ENCODE measurements at places on chromosomes 7 and 10.

DNA sequence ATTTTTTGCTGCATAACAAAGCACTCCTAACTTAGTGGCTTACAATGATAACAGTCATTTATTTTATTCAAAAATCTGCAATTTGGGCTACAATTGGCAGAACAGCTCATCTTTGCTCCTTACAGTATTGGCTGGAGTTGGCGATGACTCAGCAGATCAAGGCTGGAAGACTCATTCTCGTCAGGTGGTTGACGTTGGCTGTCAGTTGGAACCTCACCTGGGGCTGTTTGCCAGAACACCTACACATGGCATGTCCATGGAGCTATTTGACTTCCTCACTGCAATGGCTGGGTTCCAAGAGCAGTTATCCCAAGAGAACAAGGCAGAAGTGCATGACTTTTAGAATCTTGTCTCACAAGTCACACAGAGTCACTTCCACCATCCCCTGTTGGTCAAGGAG is 75.1 kb downstream of the NOD1 start:
- DNase-seq, result no peak

DNA sequence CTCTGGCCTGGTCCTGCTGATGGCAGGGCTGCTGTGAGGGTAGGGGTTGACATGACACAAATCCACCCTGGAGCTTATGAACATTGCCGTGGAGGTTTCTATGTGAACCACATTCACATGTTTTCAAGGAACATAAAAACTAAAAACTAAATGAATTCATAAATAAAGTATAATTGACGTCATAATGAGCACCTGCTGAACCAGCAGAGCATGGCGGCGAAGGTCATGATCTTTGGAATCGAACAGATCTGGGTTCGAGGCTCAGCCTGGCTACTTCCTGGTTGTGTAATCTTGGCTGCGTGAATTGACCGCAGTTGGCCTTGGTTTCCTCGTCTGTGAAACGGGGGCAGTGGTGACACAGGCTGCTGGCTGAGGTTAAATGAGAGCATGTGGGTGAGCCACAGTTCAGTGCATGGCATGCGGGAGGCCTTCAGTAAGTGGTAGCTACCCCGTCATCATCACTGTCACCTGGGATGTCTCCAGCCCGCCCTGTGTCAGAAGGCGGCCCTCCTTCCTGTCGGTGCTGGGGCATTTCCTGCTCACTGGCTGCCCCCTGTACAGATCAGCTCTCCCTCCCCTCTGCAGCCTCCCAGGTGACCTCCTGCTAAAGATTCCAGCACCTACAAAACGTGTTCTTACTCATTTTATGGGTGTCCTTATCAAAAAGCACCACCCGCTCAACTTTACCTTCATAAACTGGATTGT is 190.3 kb upstream of the SHH start:
- DNase-seq, result no peak

- DNase-seq, result no peak
Observed at GRCh38 chr7:28239823-28240204, 59.2 kb upstream of the JAZF1 start.

DNA sequence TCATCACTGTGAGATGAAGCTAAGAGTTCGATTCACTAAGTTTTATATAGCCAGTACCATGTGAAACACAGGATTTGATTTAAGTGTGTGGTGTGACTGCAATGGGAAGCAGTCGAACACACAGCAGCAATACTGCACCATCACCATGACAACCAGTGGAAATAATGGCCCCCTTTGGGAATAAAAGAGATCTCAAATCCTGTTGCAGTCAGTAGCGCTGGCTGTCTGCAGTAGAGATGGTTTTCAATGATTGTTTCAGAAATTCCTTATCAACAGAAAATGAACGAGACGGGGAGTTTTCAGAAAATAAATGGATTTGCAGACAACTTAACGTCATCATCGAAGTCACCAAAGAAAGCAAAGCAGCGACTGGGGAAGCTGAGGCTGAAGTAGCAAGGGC is 91.0 kb downstream of the PTPRE start:
- no peak for DNase-seq

DNA sequence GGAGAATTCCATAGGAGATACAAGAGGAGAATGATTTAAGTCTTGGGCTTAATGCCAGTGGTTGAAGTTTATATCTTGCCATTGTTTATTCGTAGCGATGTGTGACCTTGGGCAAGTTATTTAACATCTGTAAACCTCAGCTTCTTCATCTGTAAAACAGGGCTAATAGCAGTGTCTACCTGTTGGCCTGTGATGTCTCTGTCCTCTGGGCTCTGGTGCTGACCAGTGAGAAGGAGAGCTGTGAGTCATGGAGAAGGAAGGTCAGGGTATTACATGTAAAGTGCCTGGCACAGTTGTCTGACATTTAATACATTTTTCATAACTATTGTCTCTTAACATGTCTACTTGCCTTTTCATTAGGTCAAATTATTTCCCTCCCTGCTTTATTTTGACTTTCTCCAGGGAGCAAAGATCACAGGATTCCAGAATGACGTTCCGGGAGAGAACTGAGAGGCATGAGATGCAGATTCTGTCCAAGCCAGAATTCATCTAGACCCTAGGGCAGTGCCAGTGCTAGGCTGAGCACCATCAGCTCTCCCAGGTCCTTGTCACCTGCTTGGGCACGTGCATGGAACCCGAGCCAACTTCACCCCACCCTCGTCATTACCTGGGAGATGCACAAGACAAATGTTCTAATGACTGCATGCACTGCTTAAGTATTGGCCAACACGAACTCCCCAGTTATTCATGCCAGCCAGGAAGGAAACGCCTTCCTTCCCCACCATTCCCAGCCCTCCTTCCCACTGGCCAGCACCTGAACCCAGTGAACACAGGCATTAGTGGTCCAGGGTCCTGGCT is 187.9 kb downstream of the DPY19L1 start:
- DNase-seq, result no peak
